ENCODE measurements at places on chromosomes 2 and 18.

GRCh38 chr18:67484458-67484857 lies 32.1 kb downstream of the DSEL start:
- DNase-seq: no peak

DNA sequence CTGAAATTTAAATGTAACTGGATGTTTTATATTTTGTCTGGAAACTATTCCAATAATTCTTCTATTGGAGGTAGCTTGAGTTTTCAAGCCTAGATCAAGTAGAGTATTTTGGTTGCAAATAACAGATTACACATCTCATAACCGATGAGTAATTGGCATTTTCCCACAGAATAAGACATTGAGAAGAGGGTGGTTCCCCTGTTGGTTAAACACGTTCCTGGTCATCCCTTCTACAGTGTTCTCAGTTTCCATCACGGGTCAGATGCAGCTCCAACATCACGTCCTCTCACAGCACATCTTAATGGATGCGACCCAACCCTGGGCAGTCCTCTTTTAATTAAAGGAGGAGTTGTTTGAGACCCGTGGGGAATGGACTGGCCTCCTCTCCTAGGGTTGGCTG lies 149.0 kb upstream of the ZNF516 start:
- no peak for DNase-seq

- DNase-seq: no peak
These were observed 872 bp downstream of the ASB1 start for GRCh38 chr2:238427435-238428162.

GRCh38 chr2:189146553-189146952 lies 33.0 kb downstream of the COL5A2 start:
- DNase-seq: no peak

- DNase-seq: no peak
These were observed 321.5 kb downstream of the GALNT13 start for GRCh38 chr2:154193246-154193645.

GRCh38 chr2:158500333-158500732 lies 43.6 kb downstream of the PKP4 start:
- DNase-seq: no peak

DNA sequence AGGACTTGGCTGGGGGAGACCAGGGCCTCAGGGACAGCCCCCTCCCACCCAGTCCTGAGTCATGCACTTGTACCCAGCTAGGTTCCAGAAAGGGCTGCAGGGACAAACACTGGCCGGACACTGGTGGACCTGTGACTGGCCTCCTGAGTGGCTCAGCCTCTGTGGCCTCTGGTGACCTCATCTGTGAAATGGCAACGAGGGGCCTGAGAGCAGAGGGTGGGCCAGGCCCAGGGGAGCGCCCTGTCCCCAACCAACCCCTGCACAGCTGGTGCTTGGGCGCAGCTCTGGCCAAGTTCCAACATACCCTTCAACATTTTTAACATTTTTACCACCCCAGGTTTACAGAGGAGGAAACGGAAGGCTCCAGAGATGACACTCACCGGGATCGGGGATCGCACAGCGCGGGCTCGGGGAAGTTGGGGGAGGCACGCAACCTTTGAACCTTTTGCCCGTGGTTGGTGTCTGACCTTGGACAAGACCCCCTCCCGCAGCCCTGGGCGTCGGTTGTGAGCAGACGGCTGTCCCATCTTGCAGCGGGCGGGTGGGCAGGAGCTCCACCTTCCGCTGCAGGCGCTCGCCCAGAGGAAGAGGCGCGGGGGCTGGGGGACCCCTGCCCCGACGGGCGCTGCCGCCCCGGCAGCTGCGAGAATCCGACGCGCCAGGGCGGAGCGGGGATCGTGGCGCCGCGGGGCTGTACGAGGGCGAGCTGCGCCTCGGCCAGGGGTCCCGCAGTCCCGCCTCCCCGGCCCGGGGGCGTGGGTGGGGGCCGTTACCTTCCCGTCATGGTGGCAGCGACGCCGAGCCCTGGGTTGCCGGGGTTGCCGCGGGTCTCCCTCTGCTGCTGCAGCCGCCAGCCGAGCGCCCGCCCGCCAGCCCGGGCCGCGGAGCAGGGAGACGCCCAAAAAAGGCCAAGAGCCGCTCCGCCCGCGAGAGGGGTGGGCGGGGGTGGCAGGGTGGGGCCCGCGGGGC lies 805 bp downstream of the LIMS2 start:
- no peak for DNase-seq

DNA sequence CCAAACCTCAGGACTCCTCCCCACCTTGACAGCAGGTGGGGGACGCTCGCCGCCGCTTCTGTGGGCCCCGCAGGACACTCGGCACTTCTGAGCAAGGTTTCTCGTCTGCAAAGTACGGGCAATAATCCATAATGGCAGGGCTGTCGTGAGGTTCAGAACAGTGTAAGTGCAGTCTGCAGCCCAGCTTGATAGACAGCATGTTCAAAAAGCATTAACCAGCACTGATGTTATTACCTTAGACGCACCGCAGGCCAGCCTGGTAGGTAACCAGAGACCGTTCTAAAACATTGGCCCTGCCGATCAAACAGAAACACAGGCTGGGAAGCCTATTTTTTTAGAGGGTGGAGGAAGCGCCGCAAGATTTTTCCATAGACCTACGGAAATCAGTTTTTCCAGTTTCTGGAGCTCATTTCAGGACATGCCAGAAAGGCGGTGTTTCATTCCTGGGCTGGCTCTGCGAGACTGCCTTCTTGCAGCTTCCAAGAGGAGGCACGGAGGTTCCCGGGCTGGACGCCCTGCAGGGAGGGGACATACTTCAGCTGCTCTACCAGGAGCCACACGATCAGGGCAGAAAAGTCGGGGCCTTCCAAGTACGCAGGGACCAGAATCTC lies 148.7 kb downstream of the TPO start:
- no peak for DNase-seq

DNA sequence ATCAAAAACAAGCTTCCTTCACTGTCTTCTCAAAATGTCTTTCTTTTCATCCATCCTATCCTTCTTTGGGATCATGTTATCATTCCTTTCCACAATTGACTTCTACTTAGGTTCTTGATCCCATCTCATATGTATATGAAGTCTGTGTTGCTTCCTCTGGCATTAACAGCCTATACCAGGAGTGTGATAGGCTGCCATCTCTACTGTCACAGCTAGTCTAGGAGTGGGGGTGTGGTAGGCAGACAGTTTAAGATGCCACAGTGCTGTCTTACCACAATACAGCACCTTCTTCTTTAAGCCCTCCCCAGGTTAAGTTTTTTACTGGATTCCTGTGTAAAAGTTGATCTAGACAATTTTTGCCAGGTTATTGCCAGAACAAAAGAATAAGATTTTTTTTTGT lies 3.7 kb upstream of the HTR2B start:
- DNase-seq: no peak

- DNase-seq: no peak
These were observed 34.9 kb upstream of the MAT2A start for GRCh38 chr2:85503851-85504777.

GRCh38 chr2:196591621-196592022 lies 47.9 kb upstream of the CCDC150 start:
- DNase-seq: no peak

DNA sequence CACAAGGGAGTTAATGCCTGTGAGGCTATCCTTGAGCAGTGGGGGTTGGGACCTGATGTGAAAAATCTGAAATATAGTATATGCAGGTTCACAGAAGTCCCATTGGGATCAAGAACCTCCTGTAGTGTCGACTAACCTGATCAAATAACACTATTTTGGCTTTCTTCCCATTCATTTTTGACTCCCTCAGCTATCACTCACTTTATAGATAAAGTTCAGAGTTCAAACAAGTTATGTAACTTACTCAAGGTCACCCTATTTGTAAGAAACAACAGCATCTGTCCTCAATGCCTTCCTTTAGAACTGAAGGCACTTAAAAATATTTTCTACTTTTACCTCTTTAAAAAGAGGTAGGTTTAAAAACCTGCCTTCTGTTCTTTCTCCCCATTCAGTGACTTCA lies 341.6 kb downstream of the DPP10 start:
- no peak for DNase-seq

DNA sequence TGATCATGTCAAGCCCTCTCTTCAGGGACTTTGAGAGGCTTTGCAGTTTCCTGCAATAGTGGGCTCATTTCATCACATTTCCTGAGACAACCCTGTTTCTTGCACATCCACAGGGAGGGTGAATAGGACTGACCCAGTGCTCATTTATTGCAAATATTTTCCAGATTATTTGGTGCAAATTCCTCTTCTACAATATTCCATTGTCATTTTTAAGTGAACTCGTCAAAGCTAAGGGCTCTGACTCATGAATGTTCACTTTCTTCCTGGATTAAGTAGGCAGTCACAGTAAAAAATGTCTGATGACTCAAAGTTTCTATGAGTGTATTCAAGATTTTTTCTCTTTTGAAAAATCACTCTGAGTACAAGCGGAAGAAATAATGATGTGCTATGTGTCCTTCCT lies 225.5 kb upstream of the GALNT5 start:
- DNase-seq: no peak

DNA sequence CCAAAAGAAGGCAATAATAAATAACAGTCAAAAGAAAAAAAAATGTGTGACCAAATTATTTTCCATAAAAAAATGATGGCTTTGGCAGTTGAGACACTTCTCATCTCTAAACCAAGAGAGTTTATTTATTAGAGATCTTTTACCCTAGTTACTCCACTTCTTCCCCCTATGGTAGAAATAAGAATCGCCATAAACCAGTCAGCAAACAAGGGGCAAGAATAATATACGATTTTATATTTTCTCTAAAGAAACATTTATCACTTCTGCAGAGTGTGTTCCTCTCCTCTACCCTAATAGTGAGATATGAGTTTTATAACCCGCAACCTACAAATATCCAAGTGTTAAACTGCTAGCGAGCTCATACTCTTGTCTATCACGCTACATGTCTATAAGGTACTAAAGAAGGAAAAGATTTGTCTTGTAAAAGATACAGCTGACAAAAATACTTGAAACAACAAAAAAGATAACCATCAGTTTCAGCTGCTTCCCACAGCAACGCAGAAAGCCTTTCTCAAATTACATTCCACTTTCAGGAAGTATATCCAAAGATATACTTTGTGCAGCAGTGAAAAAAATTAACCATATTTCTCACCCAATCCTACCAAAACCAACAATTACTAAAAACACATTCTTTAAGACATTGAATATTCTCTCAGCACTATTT lies 2.3 kb downstream of the RNF103 start:
- DNase-seq: no peak

- DNase-seq: no peak
These were observed 78.8 kb downstream of the SLC8A1 start for GRCh38 chr2:40373111-40373510.

DNA sequence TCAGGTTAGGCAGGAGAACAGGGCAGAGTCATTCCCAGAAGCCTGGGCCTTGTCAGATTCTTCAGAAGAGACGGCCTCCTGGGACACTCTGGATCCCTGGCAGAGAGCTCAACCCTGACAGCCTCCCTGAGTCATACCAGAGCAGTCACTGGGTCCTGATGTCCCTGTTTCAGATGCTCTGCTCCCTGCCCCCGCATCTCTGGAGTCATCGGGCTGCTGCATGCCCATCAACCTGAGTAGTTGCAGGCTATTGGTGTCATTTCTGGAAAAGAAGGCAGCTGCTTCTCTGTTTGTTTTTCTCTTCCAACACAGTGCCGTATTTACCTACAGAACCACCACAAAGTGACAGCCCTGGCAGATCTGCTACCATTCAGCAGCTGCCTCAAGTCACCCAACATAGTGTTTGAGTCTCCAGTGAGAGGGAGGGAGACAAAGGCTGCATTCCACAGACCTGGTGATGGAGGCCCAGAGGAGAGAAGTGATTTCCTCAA lies 145.1 kb downstream of the B3GNT2 start:
- DNase-seq: no peak

GRCh38 chr2:143730155-143730952 lies 601.1 kb downstream of the ARHGAP15 start:
- no peak for DNase-seq

- no peak for DNase-seq
These were observed 9.5 kb upstream of the SLC1A4 start for GRCh38 chr2:64979744-64980143.

- DNase-seq: no peak
These were observed 174.3 kb downstream of the IKZF2 start for GRCh38 chr2:212977152-212977551.

- no peak for DNase-seq
These were observed 42.5 kb upstream of the STK39 start for GRCh38 chr2:168289880-168290279.

DNA sequence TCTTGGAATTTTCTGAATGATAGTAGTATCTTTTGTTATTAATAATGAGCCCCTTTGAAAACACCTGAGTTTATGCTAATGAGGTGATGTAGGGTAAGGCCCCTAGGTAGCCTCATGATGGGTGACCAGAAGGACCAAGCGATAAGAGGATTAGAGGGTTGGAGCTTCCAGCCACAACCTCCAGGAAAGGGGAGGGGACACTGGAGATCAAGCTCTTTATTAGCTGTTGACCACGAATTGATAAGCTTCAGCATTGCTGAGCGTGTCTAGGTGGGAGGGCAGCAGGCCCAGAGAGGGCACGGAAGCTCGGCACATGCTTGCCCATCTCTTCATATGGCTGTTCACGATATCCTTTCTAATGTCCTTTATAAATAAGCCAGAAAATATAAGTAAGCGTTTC lies 39.0 kb downstream of the KIAA2012 start:
- DNase-seq: no peak

DNA sequence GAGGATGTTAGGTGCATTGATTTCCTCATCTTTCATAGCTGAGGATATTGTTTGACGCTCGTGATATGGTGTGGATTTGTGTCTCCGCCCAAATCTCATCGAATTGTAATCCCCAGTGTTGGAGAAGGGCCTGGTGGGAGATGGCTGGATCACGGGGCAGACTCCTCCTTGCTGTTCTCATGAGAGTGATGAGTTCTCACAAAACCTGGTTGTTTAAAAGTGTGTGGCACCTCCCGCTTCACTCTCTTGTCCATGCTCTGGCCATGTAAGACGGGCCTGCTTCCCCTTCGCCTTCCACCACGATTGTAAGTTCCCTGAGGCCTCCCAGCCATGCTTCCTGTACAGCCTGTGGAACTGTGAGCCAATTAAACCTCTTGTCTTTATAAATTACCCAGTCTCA lies 28.4 kb upstream of the GPC1 start:
- no peak for DNase-seq

- DNase-seq: no peak
These were observed 4.2 kb downstream of the TEX51 start for GRCh38 chr2:126902859-126903258.

DNA sequence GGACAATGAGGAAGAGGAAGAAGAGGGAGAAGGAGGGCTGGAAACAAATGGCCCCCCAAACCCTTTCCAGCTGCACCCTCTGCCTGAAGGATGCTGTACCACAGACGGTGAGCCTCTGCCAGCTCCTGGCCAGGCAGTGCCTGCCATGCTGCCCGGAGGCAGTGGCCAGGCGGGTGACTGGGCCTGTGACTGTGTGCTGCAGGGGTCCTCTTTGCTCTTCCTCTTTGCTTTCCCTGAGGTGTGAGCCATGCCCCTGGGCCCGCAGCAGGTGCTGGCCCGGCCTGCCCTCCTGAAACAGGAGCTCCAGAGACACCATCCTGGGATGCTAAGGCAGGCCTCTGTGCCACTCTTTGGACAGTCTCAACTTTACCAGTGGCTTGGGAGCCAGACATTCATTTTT lies 28.6 kb downstream of the GREB1 start:
- DNase-seq: no peak

DNA sequence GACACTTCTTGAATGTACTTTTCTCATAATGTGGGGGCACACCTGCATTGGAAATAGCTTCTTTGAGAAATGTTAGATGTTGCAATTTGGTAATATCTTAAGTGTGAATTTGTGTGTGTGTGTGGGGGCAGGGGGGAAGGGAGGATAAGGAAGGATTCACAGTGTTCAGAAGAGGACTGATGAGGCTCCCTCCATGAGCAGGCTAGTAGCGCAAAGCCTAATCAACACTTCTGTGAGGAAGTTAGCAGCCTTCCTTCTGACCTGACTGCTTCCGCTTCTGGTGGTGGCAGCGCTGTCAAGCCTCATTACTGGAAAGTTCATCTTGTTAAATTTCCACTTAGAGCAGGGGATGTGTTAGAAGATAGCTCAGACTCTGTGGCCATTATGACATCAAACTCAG lies 295.4 kb upstream of the SPRED2 start:
- DNase-seq: no peak
